Hypothalamus (tissue), 51 donors: ENCODE measurements at places on chromosomes 13 and 19.

DNA sequence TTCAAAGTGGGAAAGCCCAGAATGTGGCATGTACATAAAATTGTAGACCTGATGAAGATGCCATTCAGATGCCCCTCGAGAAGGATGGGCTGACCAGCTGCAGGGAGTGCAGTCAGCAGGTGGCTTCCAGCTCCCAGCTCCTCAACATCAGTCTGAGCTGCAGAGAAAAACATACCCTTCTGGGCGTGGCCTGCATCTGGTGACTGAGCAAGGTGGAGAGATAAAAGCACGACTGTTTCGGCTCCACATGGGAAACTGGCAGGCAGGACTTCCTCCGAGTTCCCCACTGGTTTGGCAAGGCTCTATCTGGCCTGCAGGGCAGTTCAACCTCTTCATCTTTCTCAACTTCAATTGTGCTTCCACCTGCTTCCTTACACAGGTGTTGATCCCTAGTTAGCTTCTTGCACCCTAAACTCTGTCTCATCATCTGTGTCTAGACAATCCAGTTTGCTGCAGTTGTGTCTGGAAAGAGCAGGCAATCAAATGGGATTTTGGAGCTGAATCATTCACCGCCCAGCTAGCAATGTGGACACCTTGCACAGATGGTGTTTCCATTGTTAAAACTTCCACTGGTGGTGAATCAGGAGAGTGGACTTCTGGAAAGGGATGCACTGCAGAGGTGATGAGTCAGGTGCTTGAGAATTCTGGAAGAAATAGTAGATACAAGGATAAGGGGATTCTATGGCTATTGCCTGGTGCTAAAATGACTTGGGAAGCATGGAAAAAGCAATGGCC is 56.8 kb downstream of the POLR1D start:
- no peak for DNase-seq

DNA sequence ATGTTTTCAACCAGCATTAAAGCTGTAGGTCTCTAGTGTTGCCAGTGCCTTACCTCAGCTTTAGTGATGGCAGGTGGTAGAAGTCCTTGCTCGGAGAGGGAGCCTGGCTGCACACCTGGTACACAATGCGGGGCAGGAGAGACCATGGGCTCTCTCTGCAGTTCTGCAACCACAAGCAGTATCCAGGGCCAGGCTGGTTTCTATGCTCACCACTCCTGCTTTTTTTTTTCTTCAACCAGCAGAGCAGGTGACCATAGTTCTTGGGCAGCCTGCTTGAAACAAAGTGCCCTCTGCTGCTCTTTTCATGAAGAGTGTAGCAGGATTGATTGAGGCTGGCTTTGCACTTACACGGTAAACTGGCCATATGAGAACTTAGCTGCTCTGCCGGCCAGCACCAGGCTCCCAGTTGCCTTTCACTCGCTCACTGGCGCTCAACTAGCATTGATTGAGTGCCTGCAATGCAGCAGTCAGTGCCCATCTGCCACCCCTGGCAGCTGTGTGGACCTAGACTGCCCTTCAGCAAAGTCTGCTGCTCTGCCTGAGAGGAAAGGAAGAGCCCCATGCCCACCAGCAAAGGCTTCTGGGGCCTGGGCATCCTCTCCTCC is 4.4 kb upstream of the CHAMP1 start:
- no peak for DNase-seq

- DNase-seq, result no peak
Measured at GRCh38 chr19:1238369-1239303, 831 bp upstream of the CBARP start.

GRCh38 chr19:8575467-8575997 is 1.7 kb downstream of the MYO1F start:
- no peak for DNase-seq

DNA sequence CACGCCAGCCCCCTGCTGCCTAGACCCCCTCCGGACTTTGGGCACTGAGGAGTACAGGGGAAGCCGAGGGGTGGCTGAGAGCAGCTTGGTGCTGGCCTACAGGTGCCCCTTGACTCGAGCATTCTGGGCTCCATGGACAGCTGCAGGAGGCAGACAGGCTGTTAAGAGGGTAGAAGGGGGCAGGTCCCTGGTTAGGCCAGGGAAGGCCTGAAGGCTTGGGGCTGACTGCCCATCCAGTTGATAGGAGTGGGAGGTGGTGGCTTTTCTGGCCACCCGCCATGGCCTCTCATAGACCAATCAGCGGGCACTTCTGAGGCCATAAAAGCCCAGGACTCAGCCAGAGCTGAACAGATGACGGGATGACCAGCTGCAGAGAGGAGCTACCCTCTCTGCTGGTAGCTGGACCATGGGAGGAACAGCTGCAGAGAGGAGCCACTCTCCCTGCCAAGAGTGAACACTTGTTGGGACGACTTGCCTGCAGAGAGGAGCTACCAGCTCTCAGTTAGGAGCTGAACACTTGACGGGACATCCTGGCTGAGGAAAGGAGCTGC is 10.7 kb upstream of the SUPT20H start:
- DNase-seq, result no peak

DNA sequence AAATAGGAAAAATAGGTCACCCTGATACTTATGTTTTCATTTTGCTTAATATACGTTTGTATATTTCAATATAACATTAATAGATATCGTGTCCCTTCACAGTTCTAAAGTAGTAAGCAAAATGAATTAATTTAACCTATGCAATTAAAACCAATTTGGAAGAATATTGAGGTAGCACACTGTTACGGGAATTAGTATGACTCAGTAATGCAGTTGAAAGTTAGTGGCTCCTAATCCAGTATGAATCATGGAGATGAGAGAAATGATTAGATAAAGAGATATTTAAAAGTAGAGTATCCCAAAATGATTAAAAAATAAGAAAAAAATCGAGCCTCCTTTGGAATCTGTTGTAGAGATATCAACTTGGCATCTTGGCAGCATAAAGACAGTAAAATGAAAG is 177.0 kb upstream of the SLITRK6 start:
- no peak for DNase-seq

- DNase-seq, result no peak
Measured at GRCh38 chr13:59437544-59438301, 726.0 kb downstream of the DIAPH3 start.

DNA sequence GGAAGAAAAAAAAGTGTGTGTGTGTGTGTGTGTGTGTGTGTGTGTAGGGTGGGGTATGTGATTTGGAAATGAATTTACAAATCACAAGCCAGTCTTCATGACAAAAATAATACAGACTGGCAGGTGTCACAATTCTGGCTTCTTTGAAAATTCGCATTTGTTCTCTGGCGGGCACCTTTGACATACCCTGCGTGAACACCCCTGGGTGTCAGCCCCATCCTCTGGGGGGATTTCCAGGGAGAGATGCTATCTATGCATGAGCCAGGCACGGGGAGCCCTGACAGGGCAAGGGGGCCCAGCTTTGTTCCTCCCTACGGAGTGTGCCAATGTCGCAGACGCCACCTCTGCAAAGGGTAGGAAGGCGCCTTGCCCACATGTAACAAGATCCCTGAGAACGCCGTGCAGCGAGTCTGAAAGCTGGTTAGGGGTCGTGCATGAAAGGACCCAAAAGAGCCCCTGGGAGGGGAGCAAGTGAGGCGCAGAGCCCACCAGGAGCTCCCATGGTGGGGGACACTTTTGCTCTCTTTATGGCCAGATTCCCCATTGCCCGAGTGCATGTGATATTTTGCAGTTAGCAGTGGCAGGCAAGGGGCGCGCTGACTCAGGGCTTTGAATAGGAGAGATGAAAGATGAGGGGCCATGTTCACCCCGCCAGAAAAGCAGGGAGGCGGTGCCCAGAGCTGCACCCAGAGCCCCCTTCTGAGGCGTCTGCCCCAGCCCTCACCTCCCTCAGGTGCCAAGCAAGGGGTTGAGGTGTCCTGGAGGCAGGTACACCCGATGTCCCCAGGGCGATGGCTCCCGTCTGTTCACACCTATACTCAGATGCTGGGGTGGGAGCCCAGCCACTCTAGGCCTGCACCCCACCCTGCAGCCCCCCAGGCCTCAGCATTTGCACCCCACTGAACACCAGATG is 45.3 kb downstream of the KLF2 start:
- no peak for DNase-seq
